ENCODE measurements at places on chromosomes 6 and 20.

DNA sequence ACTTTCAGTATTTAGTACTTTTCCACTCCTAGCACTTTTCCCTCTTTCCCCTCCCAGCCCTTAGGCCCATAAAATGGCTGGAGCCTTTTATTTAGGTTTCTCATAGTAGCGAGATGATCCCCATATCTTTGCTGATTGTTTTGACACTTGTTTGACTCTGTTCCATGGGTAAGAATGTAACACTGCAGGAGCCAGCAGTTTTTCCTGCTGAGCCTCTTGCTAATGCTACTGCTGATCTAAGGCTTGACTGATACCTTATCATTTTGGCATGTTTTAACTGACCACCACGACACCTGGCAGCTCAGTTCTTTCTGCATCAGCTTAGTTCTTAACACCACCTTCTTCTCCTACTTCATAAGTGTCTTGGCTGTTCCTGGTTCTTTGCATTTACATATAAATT lies 29.6 kb downstream of the ZKSCAN8 start:
- DNase-seq = no peak

DNA sequence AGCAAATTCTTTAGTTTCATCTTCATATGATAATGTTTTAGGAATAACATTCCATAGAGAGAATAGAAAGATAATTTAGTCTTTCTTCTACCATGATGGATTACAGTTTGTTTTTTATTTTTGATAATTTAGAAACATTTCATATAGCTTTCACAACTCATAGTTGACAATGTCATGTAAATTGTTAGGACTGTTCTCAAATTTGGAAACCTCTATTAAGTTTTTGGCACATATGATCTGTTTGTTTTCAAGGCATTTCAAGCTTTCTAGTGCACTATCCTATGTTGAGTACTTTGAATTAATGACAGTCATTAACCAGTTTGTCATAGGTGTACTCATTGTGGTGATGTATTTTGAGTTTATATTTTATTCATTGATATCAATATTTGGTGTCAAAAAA lies 10.7 kb upstream of the TFB1M start:
- no peak for DNase-seq

DNA sequence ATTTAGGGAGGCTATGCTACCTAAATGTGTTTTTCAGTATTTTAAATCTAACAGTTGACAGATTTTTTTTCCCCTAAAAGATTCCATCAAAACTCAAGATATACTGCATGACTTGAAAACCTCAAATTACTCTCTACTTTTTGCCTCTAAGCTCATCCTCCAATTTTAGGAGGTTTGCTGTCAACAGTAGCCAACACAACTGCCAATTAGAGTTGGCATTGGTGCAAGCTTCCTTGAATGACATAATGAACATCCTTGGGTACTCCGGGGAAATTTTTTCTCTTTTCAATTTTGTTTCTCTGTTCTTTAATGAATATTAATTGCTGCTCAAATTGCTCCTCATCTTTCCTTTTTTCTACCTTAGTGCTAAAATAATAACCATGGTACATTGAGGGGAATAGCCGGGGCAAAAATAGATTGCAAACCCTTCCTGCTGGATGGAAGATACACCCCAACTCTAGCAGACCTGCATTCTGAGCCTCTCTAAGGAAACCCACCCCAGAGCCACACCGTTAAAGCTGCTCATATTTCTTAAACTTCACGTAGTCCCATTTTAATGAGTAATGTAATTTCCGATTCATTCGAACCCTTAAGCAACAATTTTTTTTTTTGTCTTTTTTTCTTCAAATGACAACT lies 34.3 kb downstream of the SLC22A23 start:
- no peak for DNase-seq

GRCh38 chr20:34452281-34452982 lies 63.8 kb upstream of the DYNLRB1 start:
- no peak for DNase-seq

- no peak for DNase-seq
Observed at GRCh38 chr20:38007526-38007925, 25.7 kb downstream of the TTI1 start.

GRCh38 chr6:54717849-54718455 lies 128.6 kb upstream of the FAM83B start:
- DNase-seq = peak; percentile 81

GRCh38 chr20:4045741-4046140 lies 30.4 kb upstream of the RNF24 start:
- no peak for DNase-seq

DNA sequence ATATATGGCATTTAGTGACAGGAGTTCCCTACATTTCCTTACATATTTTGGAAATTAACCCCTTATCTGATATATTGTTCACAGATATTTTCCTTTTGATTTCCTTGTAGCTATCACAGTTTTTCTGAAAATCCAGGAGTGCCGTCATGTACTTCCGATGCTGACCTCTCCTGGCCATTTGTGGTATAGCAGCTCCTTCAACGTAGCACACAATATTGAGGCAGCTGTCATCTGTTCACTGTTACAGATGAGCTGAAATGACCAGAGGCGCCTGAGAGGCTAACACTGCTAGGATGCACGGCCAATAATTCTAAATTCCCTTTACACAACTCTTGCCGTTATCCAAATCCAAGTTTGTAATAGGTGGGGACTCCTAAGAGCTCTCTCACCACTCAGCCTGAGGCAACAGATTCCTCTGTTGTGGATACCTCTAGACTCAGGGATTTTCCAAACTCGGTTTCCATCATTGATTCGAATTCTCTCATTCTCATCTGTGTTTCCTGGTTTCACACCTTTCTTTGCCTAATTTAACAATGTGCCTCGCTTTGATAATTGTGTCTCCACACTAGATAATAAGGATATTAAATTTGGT lies 53.0 kb downstream of the MMUT start:
- DNase-seq = peak; percentile 91

DNA sequence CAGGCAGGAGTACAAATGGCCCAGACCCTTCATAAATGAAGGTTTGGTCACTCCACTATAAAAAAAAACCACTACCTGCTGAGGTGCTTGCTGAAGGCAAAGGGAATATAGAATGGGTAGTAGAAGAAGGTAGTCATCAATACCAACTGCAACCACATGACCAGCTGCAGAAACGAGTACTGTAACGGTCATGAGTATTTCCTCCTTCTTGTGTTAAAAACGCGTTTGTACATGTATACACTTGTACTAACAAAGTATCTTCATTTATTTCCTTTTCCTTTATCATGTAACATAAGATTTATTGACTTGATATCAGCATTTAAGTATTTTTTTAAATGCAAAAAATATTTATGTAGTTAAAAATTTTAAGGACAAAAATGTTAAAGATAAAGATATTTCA lies 238.6 kb downstream of the TFAP2B start:
- DNase-seq = no peak

DNA sequence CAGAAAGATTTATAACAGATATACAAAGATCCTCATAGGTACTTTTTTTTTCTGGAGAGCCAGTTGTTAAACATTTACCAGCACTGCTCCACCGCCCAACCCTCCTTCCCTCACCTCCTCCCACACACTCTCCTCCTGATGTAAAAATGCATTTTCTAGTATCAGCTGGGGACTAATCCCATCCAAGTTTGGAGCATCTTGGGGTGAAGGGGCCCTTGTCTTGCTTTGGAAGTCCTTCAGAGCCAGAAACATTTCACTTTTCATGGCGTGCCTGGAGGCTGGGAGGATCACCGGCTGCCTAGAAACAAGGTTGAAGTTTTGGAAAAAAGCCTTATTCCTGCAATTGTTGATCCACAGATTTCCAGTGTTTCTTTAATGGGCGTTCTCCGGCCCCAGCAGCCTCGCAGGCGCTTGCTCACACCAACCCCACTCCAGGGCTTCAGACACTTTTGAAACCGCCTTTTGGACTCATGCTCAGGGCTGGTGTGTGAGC lies 165.1 kb upstream of the AFDN start:
- no peak for DNase-seq

DNA sequence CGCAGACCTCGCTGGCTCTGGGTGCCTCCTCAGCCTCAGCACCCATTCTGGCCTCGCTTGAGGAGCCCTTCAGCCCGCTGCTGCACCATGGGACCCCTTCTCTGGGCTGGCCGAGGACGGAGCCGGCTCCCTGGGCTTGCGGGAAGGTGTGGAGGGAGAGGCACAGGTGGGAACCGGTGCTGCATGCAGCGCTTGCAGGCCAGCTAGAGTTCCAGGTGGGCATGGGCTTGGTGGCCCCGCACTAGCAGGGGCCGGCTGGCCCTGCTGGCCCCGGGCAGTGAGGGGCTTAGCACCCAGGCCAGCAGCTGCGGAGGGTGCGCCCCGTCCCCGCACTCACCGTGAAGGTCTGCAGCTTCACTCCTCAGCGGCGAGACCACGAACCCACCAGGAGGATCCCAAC lies 30.4 kb downstream of the DEFB114 start:
- no peak for DNase-seq

DNA sequence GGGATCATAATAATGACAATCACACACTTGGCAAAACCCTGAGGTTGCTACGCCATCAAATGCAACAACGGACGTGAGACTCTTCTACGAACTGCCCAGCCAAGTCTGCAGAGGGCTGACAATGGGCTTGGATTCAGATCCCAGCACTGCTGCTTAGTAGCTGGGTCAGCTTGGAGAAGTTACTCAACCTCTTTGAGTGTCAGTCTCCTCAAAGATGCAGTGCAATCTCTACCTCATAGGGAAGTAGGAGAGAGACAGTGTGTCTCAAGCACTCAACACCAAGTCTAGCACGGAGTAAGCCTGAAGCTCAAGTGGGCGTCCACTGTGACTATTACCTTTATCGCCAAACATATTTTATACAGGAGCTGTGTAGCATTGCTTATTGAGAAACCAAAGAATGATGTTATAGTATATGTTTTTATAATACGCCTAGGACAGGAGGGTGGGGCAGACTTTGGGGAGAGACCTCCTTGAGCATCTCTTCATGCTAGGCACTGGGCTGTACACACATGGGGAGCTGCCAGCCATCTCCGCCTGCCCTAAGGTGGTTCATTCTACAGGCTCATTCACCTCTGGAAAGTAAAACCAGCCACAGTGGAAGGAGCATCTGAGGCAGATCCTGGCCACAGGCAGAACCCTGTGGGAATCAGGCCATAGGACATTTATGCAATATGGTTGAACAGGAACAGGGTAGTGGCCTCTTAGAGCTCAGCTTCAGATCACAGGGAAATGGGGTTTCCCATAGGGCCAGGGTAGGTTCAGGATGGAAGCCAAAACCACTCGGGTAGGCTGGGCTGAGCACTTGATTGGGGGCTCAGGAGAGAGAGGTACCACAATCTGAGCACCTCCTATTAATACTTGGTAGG lies 160.2 kb downstream of the MRPL14 start:
- no peak for DNase-seq

GRCh38 chr6:81752921-81753710 lies 635 bp upstream of the TENT5A start:
- peak; percentile 92 for DNase-seq

- DNase-seq = no peak
Observed at GRCh38 chr20:11591965-11592364, 325.7 kb upstream of the BTBD3 start.

DNA sequence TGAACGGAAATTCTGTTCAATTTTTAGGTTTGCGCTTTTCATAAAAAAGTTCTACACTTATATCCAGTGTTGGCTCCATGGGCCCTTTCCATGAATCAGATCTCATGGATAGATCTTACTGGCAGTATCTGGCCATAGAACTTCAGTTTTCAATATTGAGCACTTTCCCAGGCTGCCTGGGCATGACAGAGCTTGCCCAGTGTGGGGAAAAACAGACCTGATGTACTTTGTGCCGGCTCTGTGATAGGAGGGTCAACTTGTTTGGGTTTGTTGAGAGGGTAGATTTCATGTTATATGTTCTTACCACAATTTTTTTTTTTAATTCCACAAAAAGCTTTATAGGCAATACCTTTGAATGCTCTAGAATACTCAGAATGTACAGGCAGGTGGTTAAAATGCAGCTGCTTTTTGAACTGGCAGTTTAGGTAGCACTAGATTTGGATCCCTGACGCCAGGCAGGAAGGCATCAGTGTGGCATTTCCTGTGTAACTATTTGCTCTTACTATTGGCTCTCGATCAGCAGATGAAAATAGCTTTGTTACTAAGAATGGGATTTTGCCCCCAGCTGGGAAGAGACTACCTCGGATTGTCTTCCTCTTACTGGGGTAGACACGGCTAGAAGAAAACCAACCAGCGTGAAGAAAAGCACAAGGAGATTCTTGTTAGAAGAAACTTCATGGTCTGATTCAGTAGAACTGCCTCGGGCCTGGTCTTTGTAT lies 404.9 kb upstream of the SOX4 start:
- no peak for DNase-seq

DNA sequence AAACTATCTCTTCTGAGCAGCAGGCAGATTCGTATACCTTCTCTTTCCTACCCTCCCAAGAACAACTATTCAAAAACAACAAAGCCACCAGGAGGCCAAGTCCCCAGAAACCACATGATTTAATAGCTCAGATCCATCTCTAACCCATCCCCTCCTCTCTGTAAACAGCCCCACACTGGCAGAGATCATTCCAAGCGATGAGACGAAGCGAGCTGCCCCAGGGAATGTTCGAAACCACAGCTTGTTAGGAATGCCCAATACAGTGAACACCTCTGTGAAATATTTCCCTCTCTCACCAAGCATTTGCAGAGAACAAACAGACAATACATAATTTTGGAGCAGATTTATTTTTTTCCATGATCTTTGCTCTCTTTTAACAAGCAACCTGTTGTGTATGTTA lies 231.8 kb downstream of the SOD2 start:
- DNase-seq = no peak

DNA sequence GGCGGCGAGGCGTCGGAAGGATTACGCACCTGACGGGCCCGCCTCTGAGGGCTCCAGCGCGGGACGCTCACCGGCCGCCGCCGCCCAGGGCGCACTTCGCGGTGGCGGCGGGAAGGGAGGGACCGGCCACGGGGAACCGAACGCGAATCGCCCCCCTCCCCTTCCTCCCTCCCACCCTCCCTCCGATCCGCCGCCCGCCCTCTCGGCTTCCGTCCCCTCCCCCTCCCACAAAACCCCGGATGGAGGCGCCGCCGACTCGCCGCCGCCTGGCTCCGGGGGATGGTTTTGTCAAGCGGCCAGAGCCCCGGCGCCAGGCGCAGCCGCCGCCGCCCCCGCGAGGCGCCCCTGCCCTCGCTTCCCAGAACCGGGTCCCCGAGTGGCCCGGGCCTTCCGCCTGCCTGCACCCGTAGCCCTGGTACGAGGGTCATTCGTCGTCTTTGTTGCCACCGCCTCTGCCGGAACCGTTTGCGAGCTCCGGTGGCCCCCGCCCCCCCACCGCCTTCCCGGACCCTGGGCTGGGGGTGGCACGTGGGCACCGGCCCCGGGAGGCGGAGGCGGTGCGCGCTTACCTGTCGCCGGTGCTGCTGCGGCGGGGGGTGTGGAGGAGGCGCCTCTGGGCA lies 398 bp downstream of the ZBTB2 start:
- peak; percentile 85 for DNase-seq

DNA sequence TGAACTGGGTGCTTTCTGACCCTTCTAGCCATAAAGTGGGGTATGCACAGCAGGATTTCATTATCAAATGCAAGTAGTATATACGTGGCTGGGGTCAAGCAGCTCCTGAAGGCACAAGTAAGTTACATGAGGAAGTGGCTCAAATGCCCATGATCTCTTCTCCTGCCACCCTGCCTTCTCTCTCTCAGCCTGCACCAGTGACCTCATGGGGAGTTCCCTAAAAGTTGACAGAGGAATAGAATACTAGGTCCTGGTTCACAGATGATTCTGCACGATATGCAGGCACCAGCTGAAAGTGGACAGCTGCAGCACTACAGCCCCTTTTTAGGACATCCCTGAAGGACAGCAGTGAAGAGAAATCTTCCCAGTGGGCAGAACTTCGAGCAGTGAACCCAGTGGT lies 282.0 kb downstream of the BCKDHB start:
- DNase-seq = no peak

Data from OCI-M1 (cell line).